ENCODE measurements at places on chromosomes 7 and 10.
A peak's percentile ranks its signal among the peaks of the same experiment; 100 is the strongest.

GRCh38 chr7:102029616-102030015 lies 212.2 kb downstream of the CUX1 start:
- no peak for DNase-seq

DNA sequence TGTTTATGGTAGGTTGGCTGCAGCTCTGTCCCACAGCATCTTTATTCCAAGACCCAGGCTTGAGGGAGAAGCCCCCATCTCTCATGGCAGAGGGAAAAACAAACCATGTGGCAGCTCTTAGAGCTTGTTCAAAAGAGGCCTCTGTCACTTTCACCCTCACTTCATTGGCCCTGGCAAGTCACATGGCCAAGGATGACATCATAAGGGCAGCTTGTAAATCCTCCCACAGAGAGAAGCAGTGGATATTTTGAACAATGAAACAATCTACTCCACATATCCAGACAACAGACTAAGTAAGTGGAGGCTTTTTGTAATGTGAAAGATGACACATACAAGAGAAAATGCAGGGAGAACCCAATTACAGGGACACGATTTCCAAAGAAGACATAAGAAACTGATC lies 108.1 kb downstream of the GRID1 start:
- no peak for DNase-seq

DNA sequence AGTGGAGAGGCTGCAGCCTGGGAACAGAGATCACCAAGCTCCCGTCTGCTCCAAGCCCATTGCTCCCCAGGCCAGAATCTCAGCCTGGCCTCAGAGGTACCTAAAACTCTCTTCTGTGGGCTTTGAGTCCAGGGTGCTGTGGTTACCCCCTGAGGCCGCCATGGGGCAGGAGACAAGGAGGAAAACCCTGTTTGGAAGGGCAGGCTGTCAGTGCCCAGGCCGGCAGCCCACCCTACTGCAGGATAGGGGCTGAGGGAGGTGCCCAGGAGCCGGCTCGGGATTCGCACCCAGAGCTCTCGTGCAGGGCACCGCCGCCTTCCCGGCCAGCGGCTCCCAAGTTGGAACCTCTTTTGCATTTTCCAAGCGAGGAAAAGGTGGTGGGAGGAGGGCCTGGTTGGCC lies 24.5 kb downstream of the UNCX start:
- no peak for DNase-seq

DNA sequence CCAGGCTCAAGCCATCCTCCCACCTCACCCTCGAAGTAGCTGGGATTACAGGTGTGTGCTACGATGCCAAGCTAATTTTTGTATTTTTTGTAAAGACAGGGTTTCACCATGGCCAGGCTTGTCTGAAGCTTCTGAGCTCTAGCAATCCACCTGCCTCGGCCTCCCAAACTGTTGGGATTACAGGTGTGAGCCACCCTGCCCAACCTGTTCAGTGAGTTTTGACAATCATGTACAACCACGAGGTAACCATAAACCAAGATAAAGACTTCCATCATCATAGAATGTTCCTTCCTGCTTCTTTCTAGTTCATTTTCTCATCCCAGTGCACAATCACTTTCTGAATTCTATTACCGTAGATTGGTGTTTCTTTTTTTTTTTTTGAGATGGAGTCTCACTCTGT lies 30.5 kb upstream of the MKRN1 start:
- DNase-seq, result no peak

- DNase-seq, result peak; percentile 62
These were observed 67.6 kb upstream of the CTNNA3 start for GRCh38 chr10:67763499-67764011.

DNA sequence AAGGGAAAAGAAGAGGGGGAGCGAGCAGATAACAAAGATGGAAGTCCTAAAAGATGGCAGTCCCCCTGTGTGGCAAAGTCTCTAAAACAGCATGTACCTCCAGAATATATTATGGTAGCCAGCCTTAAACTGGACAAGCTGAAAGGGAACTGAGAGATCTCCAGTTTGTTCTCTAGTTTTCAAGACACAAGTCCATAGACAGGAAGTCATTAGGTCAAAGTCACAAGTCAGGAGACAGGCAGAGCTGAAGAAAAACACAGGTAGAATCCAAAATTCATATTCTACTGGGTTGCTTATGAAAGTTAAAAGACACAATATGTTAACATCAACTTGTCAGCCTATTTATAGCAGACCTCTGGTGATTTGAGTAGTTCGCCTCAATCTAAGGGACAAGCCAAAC lies 38.7 kb downstream of the FAM107B start:
- DNase-seq, result no peak

GRCh38 chr10:91924212-91925021 lies 847 bp downstream of the BTAF1 start:
- no peak for DNase-seq

DNA sequence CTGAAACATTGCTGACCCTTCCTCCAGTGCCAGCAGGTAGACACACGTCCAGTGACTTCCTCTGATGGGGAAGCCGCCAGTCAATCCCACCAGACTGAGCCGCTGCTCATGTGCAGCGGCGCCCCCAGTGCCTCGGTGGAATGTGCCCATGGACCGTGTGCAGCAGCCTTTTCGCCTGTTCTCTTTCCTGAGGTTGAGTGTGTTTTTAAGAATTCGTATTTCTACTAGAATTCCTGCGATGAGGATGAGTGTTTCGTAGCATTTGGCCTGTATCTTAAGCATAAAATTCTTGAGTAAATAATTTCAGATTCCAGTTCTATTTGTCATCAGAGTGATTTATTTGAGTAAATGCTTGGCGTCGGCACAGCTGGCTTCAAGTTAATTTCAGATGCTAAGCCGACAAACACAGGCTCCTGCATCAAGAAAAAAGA lies 35.4 kb downstream of the BNIP3 start:
- DNase-seq, result no peak

GRCh38 chr7:15889507-15889906 lies 203.0 kb upstream of the MEOX2 start:
- DNase-seq, result no peak

GRCh38 chr7:137235434-137235833 lies 108.1 kb downstream of the PTN start:
- no peak for DNase-seq

DNA sequence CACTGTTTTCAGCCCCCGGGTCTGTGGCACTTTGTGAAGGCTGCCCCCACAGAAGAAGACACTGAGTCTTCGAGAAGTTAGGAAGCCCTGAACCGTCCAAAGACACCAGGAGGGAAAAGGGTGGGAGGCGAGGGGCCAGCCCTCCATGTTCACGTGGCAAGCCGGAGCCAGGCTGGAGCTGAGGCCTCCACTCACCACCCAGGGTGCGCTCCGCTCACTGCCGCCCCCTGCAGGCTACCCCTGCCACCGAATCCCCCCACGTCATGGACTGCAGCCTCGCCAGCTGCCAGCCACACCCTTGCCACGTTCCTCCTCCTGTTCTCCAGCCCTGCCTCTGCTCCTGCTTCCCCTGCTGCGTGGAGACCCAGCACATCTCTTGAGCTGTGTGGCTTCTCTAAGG lies 59.0 kb upstream of the EN2 start:
- DNase-seq, result no peak

DNA sequence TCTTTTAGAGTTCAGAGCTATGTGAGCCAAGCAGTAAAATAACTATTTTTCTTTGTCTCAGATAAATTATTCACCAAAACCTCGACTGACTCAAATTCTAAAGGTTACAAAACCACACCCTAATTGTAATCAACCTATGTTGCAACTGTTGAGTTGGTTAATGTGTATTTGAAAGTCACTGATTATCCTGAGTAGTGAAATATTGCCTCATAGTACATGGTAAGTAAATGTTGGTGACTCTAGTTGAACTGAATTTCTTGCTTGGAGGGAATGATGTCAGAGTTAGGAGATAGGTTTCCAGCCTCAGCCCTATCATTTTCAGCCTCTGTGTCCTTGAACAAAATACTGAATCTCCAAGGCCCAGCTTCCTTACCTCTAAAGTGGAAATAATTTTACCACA lies 3.0 kb upstream of the CYP2C18 start:
- no peak for DNase-seq

DNA sequence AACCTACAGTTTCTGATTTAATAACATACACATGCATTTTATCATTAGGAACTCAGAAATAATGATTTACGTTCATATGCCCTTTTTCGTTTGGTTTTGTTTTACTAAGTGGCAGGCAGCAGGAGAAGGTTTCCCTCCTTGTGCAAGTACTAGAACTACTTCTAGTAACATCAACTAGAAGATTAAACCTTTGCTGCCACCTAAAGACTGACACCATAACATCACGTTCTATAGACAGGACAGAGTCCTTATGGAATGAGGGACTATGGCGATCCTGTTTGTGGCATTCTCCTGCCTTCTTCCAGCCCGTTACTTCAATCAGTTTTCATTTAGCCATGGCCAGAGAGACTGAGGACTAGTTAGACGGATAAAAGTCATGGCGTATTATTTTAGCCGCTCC lies 53.2 kb downstream of the GAD2 start:
- DNase-seq, result no peak

- DNase-seq, result no peak
These were observed 111.7 kb downstream of the JCAD start for GRCh38 chr10:29947701-29948060.

- no peak for DNase-seq
These were observed 65.4 kb downstream of the PAX2 start for GRCh38 chr10:100810835-100811116.

GRCh38 chr10:110516815-110517492 lies 19.2 kb downstream of the DUSP5 start:
- DNase-seq, result no peak

- DNase-seq, result no peak
These were observed 55.4 kb upstream of the HELLS start for GRCh38 chr10:94489976-94490788.

DNA sequence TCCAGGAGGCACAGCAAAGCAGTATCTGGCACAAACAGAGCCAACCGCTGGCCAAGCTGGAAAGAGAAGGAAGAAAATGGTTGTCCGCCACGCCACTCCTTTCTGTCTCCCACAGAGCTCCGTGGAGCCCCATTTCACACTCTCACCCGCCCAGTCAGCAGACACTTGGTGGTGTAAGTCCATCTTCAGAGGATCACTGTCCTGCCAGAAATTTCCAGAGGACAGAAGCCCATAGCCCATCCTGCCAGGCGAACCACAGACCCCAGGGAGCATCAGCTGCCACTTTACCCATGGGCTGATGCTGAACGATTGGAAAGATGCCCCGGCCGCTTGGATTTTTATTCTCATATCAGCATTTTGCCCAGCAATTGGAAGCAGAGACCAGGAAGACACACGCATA lies 144.7 kb upstream of the LYZL2 start:
- DNase-seq, result no peak

DNA sequence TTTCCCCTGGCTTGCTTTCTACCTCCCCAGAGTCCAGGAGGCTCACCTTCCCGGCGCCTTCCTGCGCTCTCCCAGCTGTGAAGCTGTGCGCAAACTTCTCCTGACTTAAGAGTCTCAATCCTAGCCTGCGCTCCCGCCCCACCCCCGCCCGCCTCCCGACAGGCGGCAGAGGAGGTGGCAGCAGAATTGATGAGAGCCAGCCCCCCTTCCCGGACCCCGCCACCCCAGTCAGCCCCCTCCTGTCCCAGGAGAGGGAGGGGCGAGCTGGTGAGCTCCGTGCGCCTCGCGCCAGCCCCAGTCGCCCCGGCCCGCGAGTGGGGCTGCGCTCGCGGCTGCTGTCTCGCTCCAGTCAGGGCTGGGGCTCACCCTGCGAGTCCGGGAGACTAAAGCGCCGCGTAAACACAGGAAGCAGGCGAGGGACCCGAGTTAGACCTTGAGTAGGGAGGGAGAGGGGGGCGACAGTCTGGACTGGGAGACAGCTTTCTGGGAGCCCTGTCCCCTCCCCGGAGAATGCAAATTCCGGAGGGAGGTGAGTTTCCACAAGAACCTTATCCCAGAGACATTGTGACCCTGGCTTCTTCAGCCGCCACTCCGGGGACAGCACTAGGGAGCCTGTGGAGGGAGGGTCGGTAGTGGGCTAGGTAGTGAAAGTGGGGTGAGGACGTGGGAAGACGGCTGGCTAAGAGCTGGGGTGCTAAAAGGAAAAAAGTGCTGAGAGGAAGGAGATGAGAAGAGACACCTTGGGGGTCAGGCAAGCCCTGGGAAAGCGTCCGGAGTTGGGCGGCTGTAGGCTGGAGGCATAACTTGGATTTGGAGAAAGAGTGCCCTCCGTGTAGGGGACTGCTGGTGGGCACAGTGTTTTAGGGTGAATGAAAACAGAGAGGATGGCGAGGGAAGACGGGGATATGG lies at the start of gene CALCR:
Gene CALCR, minus strand, starts transcription at position 79 of the 909 bp plus-strand sequence. CDS start 87,743 bp downstream, outside the sequence.
- DNase-seq, result no peak

- DNase-seq, result no peak
These were observed 304.9 kb downstream of the SUGCT start for GRCh38 chr7:40439686-40440085.

DNA sequence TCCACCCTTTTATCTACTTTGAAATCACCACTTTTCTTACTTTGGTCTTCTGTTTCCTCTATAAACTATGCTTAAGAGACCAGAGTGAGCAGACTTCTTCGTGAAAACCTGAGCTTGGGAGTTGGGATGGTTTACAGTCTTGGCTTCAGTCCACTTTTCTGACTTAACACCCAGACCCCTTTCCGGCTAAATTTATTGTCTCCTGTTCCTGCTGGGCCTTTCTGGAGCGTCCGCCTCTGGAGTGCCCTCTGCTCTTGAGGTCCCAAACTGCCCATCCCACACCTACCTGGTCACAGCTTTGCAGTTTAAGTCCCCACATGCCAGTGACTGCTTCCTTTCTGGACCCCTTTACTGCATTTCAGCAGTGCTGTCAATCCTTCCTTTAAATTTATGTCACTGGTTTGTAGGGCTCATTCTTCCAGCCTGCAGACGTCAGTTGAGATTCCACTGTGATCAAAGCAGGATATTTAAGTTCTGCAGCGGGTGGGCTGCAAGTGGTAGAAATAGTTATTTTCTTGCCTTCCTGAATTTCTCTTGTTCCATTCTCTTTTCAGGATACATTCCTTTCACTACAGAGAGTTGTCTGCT lies 80.3 kb downstream of the KAT6B start:
- DNase-seq, result no peak

DNA sequence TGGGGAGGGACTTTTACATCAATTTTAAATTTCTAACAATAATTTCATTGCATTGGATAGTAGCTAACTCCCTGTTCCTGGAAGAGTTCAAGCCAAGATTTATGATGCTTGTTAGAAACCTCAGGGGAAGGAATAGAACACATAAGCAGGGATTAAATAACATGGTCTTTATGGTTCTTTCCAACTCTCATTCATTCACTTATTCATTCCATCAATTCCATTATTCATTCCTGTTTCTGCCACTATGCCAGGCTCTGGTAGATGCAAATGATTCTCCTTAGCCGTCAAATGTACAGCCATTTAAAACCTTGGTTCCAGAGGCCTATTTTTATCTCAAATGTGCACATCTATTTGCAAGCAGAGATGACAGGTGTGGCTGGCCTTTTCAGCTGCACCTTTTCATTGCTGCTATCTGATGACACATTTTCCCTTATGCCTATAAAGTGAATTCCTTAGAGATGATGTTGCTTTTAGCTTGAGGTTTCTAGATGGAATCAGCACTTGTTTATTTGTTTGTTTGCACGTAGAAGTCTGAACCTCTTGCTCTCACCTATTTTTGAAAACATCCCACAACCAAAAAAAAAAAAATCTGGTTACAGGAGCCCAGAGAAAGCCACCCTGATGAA lies 205.7 kb upstream of the IGFBP3 start:
- no peak for DNase-seq

- DNase-seq, result no peak
These were observed 47.5 kb downstream of the CHST15 start for GRCh38 chr10:124045801-124046355.

- no peak for DNase-seq
These were observed 11.6 kb downstream of the NAMPT start for GRCh38 chr7:106273009-106273668.

GRCh38 chr10:121823993-121824463 lies 103.8 kb downstream of the ATE1 start:
- DNase-seq, result no peak

GRCh38 chr7:32051128-32051527 lies 19.1 kb downstream of the PDE1C start:
- DNase-seq, result no peak

Data from CD8-positive, alpha-beta memory T cell (primary cell).